T-cell (primary cell): ENCODE measurements at places on chromosomes 1 and 21.

GRCh38 chr21:35509001-35509704 lies 460.1 kb upstream of the RUNX1 start:
- no peak for DNase-seq

GRCh38 chr1:9135073-9135836 lies 6.4 kb upstream of the GPR157 start:
- DNase-seq, result no peak

- DNase-seq, result no peak
Observed at GRCh38 chr1:219445864-219446263, 167.0 kb downstream of the ZC3H11B start.

GRCh38 chr1:174812016-174812415 lies 187.7 kb upstream of the CACYBP start:
- DNase-seq, result no peak

DNA sequence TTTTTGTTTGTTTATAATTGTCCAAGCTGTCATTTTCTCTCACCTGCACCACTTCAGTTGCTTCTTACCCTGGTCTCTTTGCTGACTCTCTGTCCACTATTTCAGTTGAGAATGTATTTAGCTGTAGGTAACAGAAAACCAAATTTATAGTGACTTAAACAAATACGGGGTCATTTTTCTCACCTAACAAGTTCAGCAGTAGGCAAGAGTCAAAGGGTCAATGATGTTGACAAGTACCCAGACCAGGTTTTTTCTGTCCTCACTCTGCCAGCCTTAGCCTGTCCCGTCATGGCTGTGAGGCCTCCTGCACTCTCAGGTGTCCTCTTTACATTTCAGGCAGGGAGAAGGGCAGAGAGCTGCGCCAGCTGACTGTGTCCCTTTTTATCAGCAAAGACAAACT lies 11.8 kb downstream of the RIIAD1 start:
- no peak for DNase-seq

GRCh38 chr21:37921091-37921490 lies 4.8 kb upstream of the KCNJ6 start:
- DNase-seq, result no peak

DNA sequence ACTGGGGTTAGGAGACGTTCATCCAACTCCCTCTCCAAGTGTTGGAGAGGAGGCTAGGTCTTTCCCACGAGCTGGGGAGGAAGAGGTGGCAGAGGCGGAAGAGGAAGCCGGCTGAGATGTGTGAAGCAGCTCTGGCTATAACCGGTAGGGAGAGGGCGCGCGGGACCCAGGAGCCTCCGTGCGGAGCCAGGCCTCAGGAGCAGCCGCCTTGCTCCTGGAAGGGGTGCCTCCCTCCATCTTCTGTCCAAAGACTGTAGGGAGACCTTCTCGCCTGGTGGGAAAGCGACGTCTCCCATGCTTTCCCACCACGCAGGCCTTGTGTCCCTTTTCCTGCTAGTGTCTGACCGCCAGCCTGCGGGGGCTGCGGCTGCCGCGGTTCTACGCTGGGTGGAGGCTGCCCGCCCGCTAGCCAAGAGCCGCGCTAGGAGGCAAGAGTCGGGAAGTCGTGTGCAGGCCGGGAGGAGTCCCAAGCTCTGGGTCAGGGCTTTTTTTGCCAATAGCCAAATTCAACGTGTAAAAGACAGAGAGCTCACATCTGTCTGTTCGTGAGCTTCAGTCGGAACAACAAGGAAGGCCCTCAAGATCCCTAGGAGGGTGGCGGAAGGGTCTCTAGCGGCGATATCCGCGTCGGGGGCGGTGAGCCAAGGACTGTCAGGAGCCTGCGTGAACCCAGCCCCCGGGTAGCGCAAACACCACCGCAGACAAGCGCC lies 8.4 kb upstream of the NBPF11 start:
- DNase-seq, result no peak

GRCh38 chr1:97488530-97488929 lies 432.3 kb downstream of the DPYD start:
- DNase-seq, result no peak

GRCh38 chr1:245829194-245829593 lies 674.4 kb downstream of the KIF26B start:
- DNase-seq, result no peak

DNA sequence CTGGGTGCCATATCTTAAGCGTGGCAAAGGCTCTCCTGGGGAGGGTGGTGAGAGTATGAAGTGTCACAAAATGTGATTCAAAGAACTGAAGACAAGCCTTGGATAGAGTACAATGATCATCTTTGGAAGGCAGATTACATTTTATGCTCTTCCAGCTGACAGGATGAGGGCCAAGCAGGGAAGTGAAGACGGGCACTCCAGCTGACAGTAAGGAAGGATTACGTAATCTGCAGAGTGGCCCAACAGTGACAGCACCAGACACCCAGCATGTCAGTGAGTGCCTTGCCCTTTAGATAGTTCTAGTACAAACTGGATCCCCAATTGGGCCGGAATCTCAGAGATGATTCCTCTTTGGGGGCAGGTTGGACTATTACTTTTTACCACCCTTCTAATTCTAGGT lies 52.7 kb downstream of the UBE2T start:
- DNase-seq, result no peak

- no peak for DNase-seq
Observed at GRCh38 chr1:54716299-54717047, 812 bp downstream of the TTC4 start.

DNA sequence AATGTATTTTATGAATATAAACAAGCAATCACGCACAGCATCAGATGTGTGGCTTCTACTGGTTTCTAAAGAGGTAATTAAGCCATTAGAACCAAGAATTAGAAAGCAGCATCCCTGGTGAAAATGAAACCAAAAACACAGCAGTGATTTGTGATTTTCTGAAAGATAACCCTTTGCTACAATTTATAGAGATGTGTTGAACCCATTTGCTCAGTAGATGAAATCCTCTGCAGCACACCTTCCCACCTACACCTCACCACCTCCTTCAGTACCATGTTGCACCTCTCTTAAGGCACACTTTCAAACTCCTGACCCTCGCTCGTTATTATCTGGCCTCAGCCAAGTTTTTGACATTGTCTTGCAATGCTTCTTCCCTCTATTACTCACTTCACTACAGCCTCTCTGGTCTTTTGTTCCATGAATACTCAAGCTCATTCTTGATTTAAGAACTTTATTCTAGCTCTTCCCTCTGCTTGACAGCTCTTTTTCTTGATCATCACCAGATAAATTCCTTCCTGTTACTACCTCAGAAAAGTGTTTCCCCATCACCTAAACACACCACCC lies 38.6 kb downstream of the NSL1 start:
- DNase-seq, result no peak

DNA sequence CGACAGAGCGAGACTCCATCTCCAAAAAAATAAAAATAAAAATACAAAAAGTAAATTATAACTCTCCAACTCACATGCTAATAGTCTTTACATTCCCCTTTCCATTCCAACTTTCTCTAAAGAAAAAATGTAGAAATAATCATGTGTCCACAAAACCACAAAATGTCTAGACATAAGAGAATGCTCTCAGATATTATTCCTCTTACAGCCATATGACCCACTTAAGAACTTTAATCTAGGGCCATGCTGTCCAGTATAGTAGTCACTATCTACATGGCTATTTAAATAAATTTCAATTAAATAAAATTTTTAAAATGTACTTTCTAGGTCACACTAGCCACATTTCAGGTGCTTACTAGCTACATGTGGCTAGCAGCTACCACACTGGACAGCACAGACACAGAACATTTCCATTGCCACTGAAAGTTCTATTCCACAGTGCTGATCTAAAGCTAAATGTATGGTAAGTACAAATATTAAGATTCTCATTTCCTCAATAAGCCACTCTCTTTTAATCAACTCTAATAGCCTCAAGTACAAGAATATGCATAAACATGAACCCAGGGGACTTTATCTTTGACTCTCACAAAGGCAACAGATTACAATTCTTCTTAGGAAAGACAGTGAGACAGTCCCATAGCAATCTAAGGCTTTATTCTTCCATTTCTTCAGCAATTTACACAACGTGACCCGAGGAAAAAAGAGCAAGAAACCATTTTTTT lies 138.6 kb downstream of the RERE start:
- DNase-seq, result no peak

DNA sequence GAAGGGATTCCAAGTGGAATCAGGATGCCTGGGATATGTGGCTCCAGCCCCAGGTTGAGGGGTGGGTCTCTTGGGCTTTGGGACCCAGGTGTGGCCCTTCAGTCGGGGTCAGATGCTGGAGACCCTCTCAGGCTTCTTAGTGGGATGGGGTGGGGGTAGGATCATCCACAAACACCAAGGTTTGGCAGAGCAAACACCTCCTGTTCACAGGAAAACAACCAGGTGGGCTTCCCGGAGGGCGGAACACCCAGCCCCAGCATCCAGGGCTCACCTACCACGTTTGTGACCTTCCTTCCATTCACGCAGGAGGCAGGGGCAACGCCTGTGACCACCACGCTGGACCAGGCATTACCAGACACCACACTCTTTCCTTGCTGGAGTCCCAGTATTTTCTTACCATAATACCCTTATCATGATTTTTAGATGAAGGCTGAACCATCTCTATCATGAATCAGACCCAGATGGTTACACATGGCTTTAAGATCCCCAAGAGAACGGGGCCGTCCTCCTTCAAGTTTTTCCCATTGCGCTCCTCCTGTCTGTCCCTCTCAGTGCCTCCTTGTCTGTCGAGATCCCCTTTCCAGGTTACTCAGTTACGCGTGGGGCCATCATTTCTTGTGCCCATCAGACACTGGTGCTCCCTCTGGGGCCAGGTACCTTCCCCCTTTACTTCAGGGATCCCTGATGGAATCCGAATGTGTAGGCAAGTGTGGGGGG lies 428.2 kb downstream of the NPHP4 start:
- no peak for DNase-seq

- DNase-seq, result no peak
Observed at GRCh38 chr1:95094923-95095322, 22.2 kb upstream of the ALG14 start.

DNA sequence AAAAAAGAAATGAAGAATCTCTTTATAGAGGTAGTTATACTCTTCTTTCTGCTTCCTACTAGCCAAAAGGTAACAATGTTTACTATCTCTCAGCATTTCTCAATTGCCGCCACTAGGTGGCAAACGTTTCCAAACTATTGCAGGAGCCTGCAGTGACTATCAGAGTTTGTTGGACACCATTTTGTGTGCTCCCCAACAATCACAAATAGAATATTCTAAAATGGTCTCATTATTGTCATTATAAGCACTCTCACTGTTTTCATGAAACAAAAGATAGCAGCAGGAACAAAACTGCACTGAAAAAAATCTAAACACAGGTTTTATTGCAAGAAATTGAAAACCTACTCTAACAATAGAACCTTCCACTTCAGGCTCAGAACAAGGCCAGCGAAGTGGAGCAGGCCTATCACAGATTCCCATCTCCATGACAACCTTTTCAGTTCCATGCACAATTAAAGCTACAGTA lies 83.9 kb upstream of the PLPPR4 start:
- peak; percentile 44 for DNase-seq

GRCh38 chr1:118201524-118201923 lies 16.5 kb upstream of the SPAG17 start:
- no peak for DNase-seq

GRCh38 chr21:38989745-38990423 lies 184.2 kb downstream of the ETS2 start:
- DNase-seq, result no peak

GRCh38 chr1:119827010-119827409 lies 15.8 kb upstream of the REG4 start:
- DNase-seq, result no peak

GRCh38 chr1:182563095-182563494 lies 26.0 kb downstream of the RNASEL start:
- DNase-seq, result no peak

DNA sequence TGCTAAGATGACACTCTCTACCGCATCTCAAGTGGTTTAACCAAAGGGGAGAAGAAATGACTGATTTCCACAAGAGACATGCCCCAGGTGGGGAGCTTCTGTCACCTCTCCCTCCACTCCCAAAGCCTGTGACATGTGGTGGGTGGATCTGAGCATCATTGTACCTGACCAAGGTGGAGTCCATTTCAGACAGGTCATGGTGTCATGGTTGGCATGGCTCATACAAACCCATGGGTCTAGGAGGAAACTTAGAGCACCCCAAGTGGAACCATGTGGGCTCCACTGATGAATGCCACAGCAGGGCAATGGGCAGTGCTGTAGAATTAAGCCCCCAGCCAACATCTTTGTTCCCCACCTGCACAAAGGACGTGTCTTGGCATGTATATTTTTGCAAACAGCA lies 131.5 kb upstream of the EDN2 start:
- DNase-seq, result no peak

DNA sequence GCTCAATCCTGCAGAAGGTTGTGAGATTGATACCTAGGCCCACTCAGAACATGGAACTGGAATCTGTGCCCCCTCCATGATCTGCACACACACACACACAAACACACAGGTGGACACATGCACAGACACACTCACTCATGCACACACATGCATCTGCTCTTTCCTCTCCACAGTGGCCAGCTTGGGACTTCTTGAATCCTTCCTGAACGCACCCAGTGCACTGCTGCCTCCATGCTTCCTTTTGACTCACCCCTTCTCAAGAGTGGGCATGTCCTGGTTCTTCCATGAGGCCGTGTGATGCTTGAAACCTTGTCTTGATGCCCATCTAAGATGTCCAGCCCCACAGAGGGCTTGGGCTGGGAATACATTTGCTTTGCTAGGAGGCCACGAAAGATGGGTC lies 25.4 kb upstream of the TENT5C start:
- DNase-seq, result no peak

- no peak for DNase-seq
Observed at GRCh38 chr1:20328201-20328600, 37.5 kb downstream of the VWA5B1 start.

DNA sequence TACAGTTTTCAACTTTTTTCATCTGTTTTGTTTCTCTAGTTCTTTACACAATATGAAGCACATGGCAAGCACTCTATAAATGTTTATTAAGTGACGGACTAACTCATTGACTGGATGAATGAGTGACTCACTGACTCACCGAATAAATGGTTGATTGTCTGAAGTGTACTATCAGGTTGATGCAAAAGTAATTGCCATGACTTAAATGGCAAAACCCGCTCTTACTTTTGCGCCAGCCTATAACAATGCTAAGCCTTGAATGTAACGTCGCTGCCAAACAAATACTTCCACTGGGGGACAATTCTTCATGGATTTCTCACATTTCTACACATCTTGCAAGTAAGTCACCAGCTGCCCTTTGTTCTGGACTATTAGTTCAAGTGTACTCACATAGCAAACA lies 109.0 kb upstream of the KCTD3 start:
- DNase-seq, result no peak

DNA sequence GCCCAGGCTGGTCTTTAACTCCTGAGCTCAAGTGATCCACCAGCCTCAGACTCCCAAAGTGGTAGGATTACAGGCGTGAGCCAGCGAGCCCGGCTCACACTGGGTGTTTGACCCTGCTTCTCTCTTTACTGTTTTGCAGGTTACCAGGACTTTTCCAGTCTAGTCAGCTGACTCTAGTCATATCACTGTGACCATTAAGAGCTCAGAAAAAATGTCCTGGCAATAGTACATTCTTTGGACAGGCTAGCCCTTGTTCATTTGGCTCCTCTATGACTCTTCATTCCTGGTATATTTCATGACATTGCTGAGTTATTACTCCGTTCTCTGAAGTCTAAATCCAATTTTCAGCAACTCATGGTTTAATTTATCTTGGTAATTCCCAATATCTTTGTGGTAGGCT lies 8.0 kb upstream of the CA6 start:
- DNase-seq, result no peak
